ENCODE measurements at places on chromosomes 5 and 9.

DNA sequence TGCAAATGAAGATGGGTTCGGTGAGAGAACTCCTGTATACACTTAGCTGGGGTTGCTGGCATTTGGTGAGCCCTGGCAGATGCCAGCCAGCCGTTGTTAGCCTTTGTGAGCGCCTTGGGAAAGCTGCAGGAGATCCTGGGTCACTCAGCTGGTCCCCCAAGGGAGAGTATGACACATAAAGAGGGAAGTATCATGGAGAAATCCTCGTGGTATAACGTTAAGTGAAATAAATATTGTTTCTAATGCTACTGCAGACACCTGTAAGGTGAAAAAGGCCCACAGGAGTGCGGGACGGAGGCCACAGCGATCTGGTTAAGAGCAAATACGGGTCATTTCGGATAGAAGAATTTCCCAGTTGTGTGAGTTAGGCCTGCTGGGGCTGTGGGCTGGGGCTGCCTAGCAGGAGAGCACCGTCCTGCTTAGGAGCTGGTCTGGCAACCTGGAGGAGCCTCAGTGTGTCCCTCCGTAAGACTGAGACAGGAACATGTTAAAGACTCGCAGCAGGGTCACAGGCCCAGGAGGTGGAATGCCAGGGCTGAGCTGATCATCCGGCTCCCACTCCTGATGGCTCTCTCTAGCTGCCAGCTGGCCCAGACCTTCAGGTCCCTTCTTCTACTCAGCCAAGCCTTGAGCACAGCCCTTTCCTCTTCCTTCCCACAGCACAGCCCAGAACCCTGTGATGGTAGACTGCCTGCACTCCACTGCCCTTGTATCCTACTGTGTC lies 4.9 kb downstream of the NKX2-5 start:
- DNase-seq = no peak

DNA sequence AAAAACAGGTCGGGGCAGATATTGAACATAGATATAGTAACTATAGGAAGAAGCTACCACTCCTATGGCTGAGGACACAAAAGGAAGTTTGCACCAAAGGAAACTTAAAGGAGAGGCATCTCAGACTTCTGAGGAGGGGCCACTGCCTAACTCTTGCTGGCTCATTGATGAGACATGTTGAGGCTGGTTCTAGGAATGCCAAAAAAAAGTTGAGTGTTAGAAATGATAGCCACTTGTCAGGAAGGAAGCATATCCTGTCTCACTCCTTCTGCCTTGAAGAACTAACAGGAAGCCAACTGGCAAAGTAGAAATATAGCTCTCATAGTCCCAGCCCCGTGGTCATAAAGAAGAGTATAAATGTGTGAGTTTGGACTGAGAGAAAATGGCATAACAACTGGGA lies 23.3 kb upstream of the STOM start:
- DNase-seq = peak; percentile 75

- DNase-seq = no peak
Measured at GRCh38 chr9:68981789-68982188, 32.1 kb downstream of the PRKACG start.

DNA sequence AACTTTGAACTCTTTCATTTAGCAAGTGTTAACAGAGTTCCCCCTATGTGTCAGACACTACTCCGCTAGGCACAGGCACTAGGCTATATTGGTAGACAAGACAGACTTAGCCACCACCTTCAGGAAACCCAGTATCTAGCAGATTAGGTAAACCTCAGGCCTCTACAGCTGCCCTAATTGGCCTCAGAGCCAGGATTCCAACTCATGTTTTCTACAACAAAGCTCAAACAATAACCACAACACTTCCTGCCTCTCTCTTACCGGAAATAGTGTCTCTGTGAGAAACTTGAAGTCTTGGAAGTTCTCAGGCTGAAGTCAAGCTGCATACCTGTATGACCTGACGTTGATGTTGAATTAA lies 116.6 kb upstream of the SLC44A1 start:
- peak; percentile 36 for DNase-seq

GRCh38 chr5:84255315-84255714 lies 129.4 kb downstream of the EDIL3 start:
- peak; percentile 64 for DNase-seq

GRCh38 chr5:198516-199196 lies 7.4 kb downstream of the LRRC14B start:
- no peak for DNase-seq

- DNase-seq = no peak
Measured at GRCh38 chr5:82938901-82939725, 138.1 kb downstream of the TMEM167A start.

GRCh38 chr5:172758077-172758833 lies 12.7 kb downstream of the DUSP1 start:
- peak; percentile 95 for DNase-seq

- DNase-seq = peak; percentile 49
Measured at GRCh38 chr9:2621722-2622460, at the start of gene VLDLR. Gene VLDLR (plus strand): TSS chr9:2621787. CDS start chr9:2622190, 403 bp downstream.

GRCh38 chr5:10556289-10556807 lies 7.5 kb upstream of the ANKRD33B start:
- DNase-seq = peak; percentile 77

DNA sequence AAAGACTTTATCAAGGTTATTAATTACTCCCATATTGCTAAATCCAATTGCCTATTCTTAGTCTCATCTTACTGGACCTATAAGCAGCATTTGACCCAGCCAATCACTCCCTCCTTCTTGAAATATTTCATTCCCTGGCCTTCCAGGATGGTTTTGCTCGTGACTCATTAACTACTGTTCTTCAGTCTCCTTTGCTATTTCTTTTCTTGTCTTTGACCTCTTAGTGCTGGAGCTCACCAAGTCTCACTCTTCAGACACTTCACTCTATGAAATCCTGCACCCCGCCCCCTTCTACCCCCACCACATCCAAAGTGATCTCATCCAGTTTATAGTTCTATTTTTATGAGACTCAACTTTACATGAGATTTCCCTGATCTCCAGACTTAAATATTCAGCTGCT lies 803.1 kb upstream of the WWC1 start:
- peak; percentile 82 for DNase-seq

GRCh38 chr5:172588380-172588779 lies 52.7 kb upstream of the NEURL1B start:
- no peak for DNase-seq

- DNase-seq = no peak
Measured at GRCh38 chr5:55134053-55134722, 25.8 kb upstream of the GPX8 start.

DNA sequence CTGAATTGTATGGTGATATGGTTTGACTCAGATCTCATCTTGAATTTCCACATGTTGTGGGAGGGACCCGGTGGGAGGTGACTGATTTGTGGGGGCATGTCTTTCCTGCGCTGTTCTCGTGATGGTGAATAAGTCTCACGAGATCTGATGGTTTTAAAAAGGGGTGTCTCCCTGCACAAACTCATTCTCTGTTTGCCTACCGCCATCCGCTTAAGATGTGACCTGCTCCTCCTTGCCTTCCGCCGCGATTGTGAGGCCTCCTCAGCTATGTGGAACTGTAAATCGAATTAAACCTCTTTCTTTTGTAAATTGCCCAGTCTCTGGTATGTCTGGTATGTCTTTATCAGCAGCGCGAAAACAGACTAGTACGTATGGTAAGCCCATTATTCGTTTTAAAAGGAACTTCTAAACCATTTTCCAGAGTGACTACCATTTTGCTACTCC lies 48.7 kb downstream of the SLC36A1 start:
- no peak for DNase-seq

GRCh38 chr9:134965411-134965810 lies 47.7 kb upstream of the FCN1 start:
- DNase-seq = no peak

GRCh38 chr9:128081056-128081455 lies 13.0 kb downstream of the SLC25A25 start:
- DNase-seq = peak; percentile 69

GRCh38 chr5:109146591-109146990 lies 263.2 kb downstream of the PJA2 start:
- peak; percentile 28 for DNase-seq

DNA sequence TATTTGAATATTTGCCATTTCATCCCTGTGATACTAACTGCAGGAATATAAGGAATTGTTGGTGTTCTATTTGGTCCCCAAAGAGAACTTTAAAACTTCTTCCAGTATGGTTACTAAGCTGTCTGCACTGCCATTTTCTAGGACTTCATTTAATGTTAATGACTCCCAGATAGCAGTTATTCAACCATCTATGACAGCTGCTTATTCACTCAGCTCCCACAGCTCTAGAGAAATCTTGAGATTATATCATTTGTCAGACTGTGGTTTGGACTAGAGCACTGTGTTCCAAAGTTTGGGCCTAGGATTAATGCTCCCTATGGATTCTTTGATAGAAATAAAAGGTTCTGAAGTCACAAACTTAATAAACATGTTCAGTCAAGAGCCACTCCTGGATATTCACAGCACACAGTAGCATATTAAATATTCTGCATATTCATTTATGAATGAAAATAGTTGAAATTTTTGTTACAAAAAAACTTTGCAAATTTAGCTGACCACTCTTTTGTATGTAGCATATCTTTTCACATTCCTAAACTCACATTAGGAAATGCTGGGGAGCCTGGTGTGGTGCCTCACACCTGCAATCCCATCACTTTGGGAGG lies 173.7 kb downstream of the NFIB start:
- peak; percentile 65 for DNase-seq

Measured in fibroblast of skin of right biceps (primary cell).